Activated CD4-positive, alpha-beta memory T cell treated with anti-CD3 and anti-CD28 coated beads for 36 hours (primary cell): ENCODE measurements at places on chromosomes 2 and 18.

- no peak for DNase-seq
These were observed 154.1 kb upstream of the SPRED2 start for GRCh38 chr2:65586516-65586915.

- no peak for DNase-seq
These were observed 259.0 kb upstream of the ERBB4 start for GRCh38 chr2:212797484-212798205.

GRCh38 chr2:143926736-143927135, 593.2 kb downstream of the ZEB2 start:
- no peak for DNase-seq

DNA sequence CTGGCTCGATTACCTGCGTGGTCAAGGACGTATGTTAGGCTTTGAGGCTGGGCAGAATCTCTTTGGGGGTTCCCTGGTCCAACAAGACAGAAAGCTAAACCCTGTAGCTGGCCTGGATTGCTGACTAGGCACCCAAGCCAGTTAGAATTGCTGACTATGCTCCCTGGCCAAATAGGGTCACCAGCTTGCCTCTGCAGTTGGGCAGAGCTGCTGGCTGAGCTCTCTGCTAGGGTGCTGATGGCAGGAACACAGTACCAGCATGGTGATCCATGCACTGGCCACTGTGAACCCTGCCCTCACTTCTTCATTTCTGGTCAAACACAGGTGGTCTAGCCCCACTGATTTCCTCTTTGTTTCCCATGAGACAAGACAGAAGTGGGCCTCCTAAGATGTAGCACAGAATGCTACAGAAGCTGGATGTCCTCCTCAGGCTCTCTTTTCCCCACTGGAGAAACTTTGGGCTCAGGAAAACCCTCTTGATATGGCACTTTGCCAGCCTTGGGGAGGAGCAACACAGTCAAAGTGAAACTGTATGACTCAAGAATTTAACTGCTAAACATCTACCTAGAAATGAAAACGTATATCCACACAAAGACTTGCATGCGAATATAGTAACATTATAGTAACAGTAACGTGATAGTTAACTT, 20.8 kb downstream of the SP140L start:
- peak; percentile 70 for DNase-seq

- no peak for DNase-seq
These were observed 68.7 kb downstream of the TMEM247 start for GRCh38 chr2:46548103-46548486.

DNA sequence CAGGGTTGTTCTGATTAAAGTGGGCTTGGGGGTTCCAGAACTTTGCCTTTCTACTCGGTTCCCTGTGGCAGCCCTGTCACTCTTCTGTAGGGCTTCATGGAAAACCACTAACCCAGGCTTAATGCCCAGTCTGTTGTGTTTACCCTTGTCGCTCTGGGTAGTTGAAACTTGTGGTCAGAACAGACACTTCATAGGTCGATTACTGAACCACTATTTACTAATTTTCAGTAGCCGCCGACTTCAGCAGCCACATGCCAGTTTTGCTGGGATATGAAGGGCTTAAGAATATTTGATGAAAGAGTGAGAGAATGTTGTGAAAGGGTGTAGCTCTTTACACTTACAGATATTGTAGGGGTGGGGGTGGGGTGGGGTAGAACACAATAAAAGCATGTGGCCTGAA, 362.3 kb downstream of the RND3 start:
- no peak for DNase-seq

GRCh38 chr18:63523660-63524059, 18.5 kb upstream of the SERPINB12 start:
- no peak for DNase-seq
